CD4-positive, alpha-beta T cell treated with Interleukin-17A for 1 hour (primary cell): ENCODE measurements at places on chromosomes 12 and 14.

DNA sequence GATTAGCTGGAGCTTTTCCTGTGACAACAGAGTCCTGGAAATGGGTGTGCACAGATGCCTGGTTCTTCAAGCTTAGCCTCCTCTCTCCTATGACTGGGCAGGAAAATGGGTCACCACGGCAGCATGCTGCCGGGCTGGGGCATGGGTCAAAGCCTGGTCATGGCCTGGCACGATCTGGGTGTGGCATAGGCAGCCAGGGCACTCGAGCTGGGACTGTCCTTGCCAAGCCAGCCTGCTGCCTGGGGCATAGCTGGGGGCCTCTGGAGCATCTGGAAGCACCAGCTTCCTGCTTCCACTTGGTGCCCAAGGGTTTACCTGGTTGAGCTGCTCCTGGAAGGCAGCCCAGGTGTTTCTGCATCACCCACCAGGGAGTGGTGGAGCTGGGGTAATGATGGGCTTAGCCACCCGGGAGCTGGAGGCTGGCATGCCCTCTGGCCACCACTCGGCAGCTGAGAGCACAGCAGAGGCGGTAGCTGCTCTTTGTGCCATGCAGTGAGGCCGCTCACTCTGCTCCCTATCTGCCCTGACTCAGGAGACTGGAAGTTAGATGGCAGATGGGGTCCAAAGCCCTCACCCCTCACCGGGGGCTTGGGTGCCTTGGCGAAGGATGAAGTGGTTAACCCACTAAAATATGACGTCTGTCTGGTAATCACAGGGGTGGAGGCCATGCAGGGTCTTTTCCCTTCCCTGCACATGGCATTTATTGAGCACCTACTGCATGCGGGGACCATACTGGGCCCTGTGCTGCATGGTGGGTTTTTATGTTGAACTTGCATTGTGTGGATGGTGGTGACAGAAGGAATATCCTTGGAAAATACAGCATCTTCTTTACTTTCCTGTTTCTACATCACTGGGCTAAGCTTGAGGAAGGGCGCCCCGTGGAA lies 1.7 kb downstream of the OTUB2 start:
- no peak for DNase-seq

GRCh38 chr12:57744194-57744776 lies 554 bp upstream of the TSPAN31 start:
- DNase-seq = peak; percentile 88

- DNase-seq = no peak
These were observed 406.9 kb upstream of the SOX5 start for GRCh38 chr12:24356240-24356804.

DNA sequence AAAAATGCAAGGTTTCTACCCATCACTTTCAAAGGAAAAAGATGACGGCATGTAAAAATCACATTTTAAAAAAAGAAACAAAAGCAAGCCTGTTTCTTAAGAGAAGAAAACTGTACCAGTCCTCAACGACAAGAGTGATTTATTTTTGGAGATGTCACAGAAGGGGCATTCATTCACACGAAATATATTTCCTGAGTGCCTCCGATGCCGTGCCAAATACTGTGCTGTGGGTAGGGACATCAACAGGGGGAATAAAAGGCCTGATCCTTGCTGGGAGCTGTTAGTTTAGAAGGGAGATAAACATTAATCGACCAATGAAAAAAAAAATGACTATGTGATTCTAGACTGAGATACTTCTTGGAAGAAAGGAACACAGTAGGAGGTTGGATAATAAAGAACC lies 297.5 kb upstream of the SOX5 start:
- no peak for DNase-seq

- no peak for DNase-seq
These were observed 92.9 kb upstream of the MAX start for GRCh38 chr14:65195042-65195719.

DNA sequence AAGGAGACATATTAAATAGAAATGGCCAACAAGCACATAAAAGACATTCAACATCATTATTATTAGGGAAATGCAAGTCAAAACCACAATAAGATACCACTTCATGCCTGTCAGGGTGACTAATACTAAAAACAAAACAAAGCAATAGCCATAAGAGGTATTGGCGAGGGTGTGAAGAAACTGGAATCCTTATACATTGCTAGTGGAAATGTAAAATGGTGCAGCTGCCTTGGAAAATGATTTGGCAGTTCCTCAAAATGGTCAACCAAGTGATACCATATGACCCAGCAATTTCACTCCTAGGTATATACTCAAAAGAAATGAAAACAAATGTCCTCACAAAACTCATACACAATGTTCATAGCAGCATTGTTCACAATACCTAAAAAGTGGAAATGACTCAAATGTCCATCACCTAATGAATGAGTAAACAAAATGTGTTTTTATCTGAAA lies 27.0 kb downstream of the GPR135 start:
- DNase-seq = no peak

GRCh38 chr12:45687081-45688015 lies 42.2 kb upstream of the ARID2 start:
- no peak for DNase-seq

DNA sequence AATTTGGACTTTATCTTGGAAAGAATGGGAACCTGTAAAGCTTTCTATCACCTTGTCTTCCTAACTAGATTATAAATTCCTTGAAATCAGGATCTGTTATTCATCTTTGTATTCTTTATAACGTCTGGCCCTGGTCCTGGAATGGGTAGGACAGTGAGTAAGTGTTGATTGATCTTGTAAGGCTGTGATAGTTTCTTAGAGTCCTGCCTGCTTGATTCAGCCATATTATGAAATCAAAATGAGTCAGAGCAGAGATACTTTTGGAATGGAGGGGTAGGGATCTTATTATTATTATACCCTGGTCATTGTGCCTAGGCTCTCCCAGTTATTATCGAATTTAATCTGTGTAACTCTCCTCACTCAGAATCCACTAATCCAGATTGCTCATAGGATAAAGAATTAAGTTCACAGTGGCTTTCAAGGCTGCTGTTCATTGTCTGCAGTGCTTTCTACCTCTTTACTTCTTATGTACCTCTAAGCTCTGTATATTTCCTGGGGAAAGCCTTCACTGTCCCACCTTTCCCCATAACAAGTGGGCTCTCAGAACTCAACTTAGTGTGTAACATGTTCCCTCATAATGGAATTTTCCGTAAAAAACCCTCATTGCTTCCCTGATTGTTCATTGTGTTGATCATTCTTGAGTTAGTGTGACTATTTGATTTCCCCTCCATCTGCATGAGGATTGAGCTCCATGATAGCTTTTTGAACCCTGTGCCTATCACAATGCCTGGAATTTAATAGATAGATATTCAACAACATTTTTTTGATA lies 93.3 kb downstream of the DAAM1 start:
- no peak for DNase-seq

GRCh38 chr12:76883151-76883550 lies 4.3 kb upstream of the CSRP2 start:
- no peak for DNase-seq

DNA sequence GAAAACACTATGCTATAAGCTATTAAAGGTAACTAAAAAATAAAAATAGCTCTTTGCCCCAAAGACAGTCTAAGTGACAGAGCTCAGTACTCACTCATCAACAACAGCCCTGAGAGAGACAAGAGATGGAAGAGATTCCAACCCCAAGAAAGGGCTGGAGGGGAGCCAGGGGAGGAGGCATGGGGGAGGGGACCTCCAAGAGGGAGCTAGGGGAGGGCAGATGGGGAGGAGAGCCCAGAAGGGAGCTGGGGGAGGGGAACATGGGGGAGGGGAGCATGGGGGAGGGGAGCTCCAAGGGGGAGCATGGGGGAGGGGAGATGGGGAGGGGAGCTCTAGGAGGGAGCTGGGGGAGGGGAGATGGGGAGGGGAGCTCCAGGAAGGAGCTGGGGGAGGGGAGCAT lies 7.7 kb downstream of the SSH1 start:
- DNase-seq = no peak

DNA sequence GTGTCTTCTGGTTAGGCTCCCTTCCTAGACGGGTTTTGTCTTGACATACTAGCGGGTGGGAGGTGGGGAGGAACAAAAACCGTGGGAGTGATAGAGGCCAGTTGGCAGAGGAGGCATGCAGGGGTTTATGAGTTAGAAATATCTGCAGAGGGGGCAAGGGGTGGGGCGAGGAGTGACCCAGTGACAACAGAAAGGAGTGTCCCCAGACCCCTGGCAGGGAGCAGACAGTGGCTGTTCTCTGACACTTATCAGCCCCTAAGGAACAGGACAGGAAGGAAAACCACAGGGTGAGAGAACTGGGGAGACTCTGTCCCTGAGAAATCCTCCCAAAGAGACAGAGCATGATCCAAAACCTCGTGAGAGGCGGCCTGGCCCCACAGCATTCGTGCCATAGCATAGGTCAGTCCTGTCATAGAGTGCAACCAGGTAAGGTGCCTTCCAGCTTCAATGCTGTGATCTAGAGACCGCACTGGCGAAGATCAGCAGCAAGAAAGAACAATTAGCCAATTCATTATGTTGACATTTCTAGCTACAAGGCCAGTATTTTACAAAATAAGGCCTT lies 141.4 kb downstream of the CRADD start:
- no peak for DNase-seq

DNA sequence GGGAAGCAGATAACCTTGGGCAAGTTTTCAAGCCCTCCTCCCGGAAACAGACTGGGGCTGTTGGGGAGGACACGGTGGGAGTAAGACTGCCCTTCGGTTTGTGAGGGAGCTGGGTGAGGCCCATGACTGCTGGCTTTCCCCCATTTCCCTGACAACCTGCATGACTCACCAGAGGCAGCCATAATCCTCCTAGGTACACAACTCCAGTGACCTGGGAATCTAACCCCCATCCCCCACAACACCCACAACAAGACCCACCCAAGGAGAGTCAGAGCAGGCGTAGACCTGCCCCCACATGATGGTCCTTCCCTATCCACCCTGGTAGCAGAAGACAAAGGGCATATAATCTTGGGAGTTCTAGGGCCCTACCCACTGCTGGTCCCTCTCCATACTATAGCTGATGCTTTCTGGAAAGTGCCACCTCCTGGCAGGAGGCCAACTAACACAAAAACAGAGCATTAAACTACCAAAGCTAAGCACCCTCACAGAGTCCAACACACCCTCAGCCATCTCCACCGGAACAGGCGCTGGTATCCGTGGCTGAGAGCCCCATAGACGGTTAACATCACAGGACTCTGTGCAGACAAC lies 14.8 kb downstream of the DDX24 start:
- no peak for DNase-seq

DNA sequence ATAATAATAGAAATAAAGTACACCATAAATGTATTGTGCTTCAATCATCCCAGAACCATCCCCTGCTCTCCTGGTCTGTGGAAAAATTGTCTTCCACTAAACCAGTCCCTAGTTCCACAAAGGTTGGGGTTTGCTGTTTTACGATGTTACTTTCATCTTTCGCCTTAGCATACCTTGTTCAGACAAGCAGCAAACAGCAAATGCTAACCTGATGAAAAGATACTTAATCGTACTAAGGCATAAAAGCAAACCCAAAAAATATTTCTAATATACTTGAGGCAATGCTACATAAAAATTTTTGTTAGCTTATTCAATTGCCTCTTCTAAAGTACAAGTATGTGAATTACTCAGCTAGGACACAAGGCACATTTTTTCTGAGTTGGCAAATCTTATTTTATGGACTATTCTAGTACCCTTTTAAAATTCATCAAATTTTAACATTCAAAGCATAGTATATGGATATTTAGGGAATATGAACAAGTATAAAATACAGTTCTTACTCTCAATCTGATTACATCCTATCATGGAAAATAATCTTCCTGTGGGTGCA lies 97.1 kb upstream of the PLEKHG7 start:
- no peak for DNase-seq

DNA sequence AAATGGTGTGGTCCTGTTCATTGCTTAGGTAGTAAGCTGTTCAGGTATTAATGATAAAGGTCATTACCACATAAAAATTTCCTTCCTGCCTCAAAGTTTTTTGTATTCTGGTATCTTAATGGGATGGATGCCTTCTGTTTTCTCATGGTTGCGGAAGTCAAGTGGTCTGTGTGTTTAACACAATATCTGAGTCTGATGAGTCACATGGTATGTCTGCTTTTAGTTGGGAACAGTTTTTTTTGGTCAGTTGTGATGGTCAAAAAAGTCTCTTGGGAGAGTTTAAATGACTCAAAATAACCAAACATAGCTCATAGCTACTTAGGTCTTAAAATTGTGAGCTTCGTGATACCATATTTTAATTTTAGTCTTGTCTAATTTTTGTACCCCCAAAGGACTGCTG lies 40.7 kb downstream of the STK38L start:
- DNase-seq = no peak

DNA sequence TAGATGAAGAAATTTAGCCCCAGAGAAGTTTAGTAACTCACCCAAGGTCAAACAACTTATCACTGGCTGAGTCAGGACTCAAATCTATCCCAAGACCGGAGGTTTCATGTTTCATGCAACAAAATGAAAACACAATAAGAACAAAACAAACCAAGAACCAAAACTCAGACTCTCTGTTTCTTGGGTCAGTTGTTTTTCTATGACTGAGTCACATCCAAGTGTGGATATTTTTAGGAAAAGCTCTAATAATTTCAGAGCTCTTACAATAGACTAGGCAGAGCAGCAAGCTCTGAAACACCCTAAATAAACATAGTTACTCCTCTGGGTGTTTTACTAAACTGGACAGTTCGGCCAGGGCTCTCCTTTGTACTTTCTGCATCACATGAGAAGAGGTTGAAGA lies 87.6 kb upstream of the PRB2 start:
- no peak for DNase-seq

GRCh38 chr12:92363295-92364146 lies 217.9 kb upstream of the BTG1 start:
- peak; percentile 64 for DNase-seq
